ENCODE measurements at places on chromosomes 7 and 10. TPM values are rescaled to one million over a fixed set of nuclear protein-coding genes. Genes with fewer than 3 reads are reported as not detected.

GRCh38 chr10:75868574-75868973 lies 437.1 kb downstream of the LRMDA start:
- DNase-seq, result no peak

DNA sequence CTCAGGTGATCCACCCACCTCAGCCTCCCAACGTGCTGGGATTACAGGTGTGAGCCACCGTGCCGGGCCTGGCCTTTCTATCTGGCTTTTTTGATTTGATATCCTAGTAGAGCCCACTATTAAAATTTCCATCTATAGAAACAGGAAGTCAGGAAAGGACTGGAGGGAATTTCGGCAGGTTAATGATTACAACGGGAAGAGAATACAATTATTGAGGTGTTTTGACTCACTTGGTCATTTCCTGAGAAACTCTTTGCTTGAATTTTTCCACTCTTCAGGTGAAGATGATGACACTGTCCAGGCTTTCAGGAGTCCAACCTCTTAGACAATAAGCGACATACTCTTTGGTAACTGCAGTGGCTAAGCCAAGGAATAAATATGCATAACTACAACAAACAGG lies 1.1 kb upstream of the MKLN1 start:
- DNase-seq, result no peak

GRCh38 chr7:88315522-88315921 lies 8.8 kb upstream of the STEAP4 start:
- no peak for DNase-seq

DNA sequence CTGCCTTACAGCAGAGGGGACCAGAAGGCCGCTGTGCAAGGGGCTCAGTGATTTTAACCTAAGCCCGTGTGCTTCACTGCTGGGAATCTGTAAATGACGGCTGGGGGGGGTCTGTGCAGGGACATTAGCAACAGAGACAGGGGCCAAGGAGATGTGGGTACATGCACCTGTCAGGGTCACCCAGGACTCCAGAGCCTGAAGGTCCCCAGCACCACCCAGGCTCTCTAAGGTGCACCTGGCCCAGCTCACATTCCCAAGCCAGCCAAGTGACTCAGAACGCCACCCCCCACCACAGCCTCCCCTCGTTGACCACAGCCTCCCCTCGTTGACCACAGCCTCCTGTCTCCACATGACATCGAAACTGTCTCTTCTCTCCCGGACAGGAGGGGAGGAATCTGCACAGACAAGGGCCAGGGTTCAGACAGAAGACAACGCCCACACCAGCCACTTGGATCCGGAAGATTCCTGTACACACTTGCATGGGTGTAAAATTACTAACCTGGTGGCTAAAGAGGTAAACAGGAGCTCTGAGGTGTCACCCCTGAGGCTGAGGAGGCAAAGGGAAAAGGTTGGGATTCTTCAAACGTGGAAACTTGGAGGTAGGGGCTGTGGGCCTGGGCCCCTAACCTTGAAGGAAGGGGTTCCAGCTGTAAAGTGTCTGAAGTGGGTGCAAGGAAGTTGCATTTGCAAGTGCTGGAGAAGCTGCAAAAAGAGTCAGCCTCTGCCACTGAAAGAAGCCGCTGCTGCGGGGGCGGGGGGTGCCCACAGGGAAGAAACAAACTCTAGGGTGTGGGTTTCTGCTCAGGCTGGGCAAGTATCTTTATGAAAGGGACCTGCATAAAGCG lies 27.0 kb downstream of the CALML3 start:
- DNase-seq, result no peak

DNA sequence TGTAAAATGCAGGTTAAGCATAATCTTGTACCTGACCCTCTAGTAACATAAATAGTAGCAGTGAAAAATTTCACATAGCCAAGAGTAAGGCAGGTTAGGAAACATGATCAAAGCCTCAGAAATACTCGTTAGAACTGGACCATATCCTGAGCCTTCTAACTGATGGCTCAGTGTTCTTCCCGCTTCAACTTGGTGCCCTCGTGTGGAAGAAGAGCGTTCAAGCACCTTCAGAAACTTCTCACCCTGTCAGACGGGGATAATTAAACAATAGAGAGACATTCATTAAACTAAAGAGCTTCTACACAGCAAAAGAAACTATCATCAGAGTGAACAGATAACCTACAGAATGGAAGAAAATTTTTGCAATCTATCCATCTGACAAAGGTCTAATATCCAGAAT lies 124.5 kb downstream of the MYOF start:
- DNase-seq, result no peak

GRCh38 chr7:32390210-32390609 lies 100.0 kb downstream of the LSM5 start:
- no peak for DNase-seq

GRCh38 chr7:46786995-46787394 lies 794.9 kb downstream of the TNS3 start:
- no peak for DNase-seq

- peak; percentile 91 for DNase-seq
Observed at GRCh38 chr7:151251689-151252560, 3.4 kb upstream of the SMARCD3 start.

- no peak for DNase-seq
Observed at GRCh38 chr7:90595342-90595800, 750 bp upstream of the CDK14 start.

The HABP2 gene
- 0.07 TPM for polyA plus RNA-seq

The CDHR3 gene
- 0.86 TPM for polyA plus RNA-seq
